ENCODE measurements at places on chromosomes 16 and 17. TPM values are rescaled to one million over a fixed set of nuclear protein-coding genes. Genes with fewer than 3 reads are reported as not detected.
A peak's percentile ranks its signal among the peaks of the same experiment; 100 is the strongest.

GRCh38 chr16:78444-79150, 572 bp downstream of the MPG start:
- H3K27me3 ChIP-seq, result no peaks in the 10 kb centered on the region
- H3K4me3 ChIP-seq, result peak overlapping the region; percentile 76
- H3K27ac ChIP-seq, result peak overlapping the region; percentile 66

- no peak overlapping the region for H3K4me3 ChIP-seq
- H3K36me3 ChIP-seq, result no peaks in the 10 kb centered on the region
- no peak overlapping the region for H3K27ac ChIP-seq
- H3K27me3 ChIP-seq, result peaks cover 10% of the 10 kb centered on the region
- DNase-seq, result no peak
Measured at GRCh38 chr17:39096508-39097149, 54.8 kb downstream of the PLXDC1 start.

The ASGR2 gene
- not detected for polyA plus RNA-seq

GRCh38 chr16:11501632-11502031, 85.1 kb downstream of the LITAF start:
- no peaks in the 10 kb centered on the region for H3K36me3 ChIP-seq
- DNase-seq, result no peak
- no peak overlapping the region for H3K4me3 ChIP-seq
- peaks cover 4% of the 10 kb centered on the region for H3K27me3 ChIP-seq
- H3K27ac ChIP-seq, result no peak overlapping the region

The KRTAP2-3 gene
- polyA plus RNA-seq, result 21.3 TPM

The KDM8 gene
- polyA plus RNA-seq, result 1.5 TPM

DNA sequence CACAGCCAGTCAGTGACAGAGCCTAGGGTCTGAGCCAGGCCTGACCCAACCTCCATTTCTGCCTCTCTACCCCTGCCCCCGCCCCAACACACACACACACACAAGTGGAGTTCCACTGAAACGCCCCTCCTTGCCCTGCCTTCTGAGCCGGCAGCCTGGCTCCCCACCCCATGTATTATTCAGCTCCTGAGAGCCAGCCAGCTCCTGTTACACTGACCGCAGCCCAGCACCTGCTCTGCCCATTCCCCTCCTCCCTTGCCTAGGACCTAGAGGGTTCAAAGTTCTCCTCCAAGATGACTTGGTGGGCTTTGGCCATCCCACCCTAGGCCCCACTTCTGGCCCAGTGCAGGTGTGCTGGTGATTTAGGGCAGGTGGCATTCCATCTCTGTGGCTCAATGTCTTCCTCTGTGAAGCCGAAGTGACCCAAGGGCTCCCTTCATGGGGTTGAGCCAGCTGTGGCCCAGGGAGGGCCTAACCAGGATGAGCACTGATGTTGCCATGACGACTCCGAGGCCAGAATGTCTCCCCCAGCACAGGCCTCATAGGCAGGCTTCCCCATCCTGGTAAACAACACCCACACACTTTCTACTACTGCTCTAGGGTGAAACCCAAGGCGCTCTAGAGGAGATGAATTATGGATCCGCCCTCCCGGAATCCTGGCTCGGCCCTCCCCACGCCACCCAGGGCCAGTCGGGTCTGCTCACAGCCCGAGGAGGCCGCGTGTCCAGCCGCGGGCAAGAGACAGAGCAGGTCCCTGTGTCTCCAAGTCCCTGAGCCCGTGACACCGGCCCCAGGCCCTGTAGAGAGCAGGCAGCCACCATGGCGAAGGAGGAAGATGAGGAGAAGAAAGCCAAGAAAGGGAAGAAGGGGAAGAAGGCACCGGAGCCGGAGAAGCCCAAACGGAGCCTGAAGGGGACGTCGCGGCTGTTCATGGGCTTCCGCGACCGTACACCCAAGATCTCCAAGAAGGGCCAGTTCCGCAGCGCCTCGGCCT, 9.7 kb downstream of the MYO15A start:
- no peak overlapping the region for H3K27ac ChIP-seq
- no peaks in the 10 kb centered on the region for H3K27me3 ChIP-seq
- H3K4me3 ChIP-seq, result no peak overlapping the region
- no peaks in the 10 kb centered on the region for H3K36me3 ChIP-seq
- no peak for DNase-seq

The KRTAP2-1 gene
- not detected for polyA plus RNA-seq

The FOXO3B gene
- 4.1 TPM for polyA plus RNA-seq

DNA sequence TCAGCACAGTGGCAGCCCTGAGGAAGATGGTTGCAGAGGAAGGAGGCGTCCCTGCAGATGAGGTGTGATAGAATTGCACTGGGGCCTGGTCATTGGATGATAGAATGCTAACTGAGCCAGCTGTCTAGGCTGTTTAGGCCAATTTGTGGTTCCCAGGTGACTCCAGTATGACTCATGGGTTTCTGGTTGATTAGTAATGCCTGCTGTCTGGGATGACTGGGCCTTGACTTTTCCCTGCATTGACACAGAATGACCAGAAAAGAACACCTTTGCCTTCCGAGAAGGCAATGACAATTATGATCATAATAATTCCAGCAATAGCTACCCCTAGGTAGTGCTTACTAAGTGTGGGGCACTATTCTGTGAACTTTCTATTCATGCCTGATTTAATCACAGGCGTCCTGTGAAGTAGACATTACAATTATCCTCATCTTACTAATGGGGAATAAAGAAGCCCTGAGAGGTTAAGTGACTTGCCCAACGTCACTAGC, 31.5 kb downstream of the USP43 start:
- peaks cover 18% of the 10 kb centered on the region for H3K4me1 ChIP-seq
- peak overlapping the region; percentile 49 for H3K4me3 ChIP-seq
- H3K27ac ChIP-seq, result peak overlapping the region; percentile 93
- H3K36me3 ChIP-seq, result peaks cover 7% of the 10 kb centered on the region
- peak; percentile 87 for DNase-seq

The NEUROD2 gene
- not detected for polyA plus RNA-seq

- peaks cover 25% of the 10 kb centered on the region for H3K4me1 ChIP-seq
- DNase-seq, result no peak
- H3K27me3 ChIP-seq, result no peaks in the 10 kb centered on the region
- peak overlapping the region; percentile 11 for H3K27ac ChIP-seq
- H3K4me3 ChIP-seq, result no peak overlapping the region
- H3K36me3 ChIP-seq, result no peaks in the 10 kb centered on the region
Measured at GRCh38 chr17:41377546-41377945, 4.6 kb downstream of the KRT34 start.

DNA sequence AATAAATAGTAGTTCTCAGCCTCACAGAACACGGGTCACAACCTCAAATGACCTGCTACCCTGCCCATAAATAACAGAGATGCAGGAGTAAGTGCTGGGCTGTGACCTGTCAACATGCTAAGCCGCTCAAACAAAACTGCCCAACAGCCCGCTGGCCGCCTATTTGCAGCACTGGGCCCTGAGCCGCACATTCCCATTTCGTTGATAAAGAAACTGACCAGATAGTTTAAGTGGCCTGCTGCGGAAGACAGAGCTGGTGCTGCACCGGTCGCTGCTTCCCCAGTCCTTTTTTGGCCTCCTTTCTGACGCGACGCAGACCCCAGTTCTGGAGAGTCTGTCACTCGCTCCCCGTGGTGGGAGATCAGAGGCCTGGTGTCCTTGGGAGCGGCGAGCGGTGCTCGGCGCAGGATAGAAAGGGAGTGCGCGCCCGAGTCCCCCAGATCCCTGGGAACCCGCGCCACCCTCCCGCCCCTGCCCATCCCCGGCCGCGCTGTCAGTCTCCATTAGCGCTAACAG, 349 bp upstream of the SLC6A2 start:
- no peaks in the 10 kb centered on the region for H3K36me3 ChIP-seq
- peaks cover 11% of the 10 kb centered on the region for H3K4me1 ChIP-seq
- H3K4me3 ChIP-seq, result peak overlapping the region; percentile 45

DNA sequence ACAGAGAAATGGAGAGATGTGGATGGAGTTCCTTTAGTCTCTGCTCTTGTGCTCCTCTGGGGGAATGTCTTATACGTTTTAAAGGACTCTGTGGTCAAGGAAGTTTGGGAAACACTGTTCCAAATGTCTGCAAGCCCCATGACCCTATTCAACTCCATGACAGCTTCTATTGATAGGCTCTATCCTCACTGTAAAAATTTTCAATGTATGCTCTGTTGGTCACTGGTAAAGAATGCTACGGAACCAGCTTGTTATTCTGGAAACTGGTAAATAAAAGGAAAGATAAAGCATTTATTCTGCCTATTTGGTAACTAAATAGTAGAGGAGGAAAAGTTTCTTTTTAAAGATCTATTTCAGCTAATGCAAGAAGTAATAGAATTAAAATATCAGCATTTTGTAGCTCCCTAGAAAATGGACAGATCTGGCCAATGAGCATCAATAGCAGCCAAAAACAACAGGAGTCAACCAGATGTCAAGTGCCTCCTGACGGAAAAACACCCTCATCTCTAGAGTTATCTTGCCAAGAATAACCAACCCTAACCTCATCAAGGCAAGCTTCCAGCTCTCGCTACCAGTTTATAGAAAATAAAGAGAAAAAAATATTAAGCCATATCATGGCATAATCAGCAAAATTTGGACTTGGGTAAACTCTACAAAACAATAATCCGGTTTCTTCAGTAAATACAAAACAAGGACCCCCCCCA, 16.1 kb downstream of the GDE1 start:
- no peak overlapping the region for H3K27ac ChIP-seq
- no peaks in the 10 kb centered on the region for H3K4me1 ChIP-seq
- no peak for DNase-seq
- no peaks in the 10 kb centered on the region for H3K27me3 ChIP-seq
- H3K36me3 ChIP-seq, result peaks cover 17% of the 10 kb centered on the region
- H3K4me3 ChIP-seq, result no peak overlapping the region

GRCh38 chr17:65154770-65155589, 17.8 kb downstream of the RGS9 start:
- peaks cover 1% of the 10 kb centered on the region for H3K27me3 ChIP-seq
- H3K36me3 ChIP-seq, result no peaks in the 10 kb centered on the region
- no peaks in the 10 kb centered on the region for H3K4me1 ChIP-seq
- DNase-seq, result peak; percentile 5
- no peak overlapping the region for H3K27ac ChIP-seq
- H3K4me3 ChIP-seq, result no peak overlapping the region

GRCh38 chr16:57815987-57816745, 13.9 kb upstream of the KIFC3 start:
- no peaks in the 10 kb centered on the region for H3K36me3 ChIP-seq
- H3K27ac ChIP-seq, result peak overlapping the region; percentile 61
- no peak overlapping the region for H3K4me3 ChIP-seq
- peaks cover 40% of the 10 kb centered on the region for H3K4me1 ChIP-seq
- peak; percentile 75 for DNase-seq
- no peaks in the 10 kb centered on the region for H3K27me3 ChIP-seq

The TMEM231 gene
- polyA plus RNA-seq, result 11.7 TPM

The KCNG4 gene
- not detected for polyA plus RNA-seq

- H3K4me1 ChIP-seq, result no peaks in the 10 kb centered on the region
- no peak overlapping the region for H3K4me3 ChIP-seq
- H3K36me3 ChIP-seq, result peaks cover 10% of the 10 kb centered on the region
- H3K27ac ChIP-seq, result no peak overlapping the region
Measured at GRCh38 chr16:68563631-68564381, 24.7 kb downstream of the ZFP90 start.

GRCh38 chr17:72296456-72296855, 175.6 kb downstream of the SOX9 start:
- no peak for DNase-seq
- peaks cover 23% of the 10 kb centered on the region for H3K4me1 ChIP-seq
- no peak overlapping the region for H3K27ac ChIP-seq
- H3K27me3 ChIP-seq, result peaks cover 20% of the 10 kb centered on the region

The GGT6 gene
- 0.93 TPM for polyA plus RNA-seq

The CDH1 gene
- polyA plus RNA-seq, result 378 TPM

The HCRT gene
- not detected for polyA plus RNA-seq

The KRT23 gene
- 8.2 TPM for polyA plus RNA-seq

GRCh38 chr17:48469227-48469626, 39.2 kb upstream of the SKAP1 start:
- no peaks in the 10 kb centered on the region for H3K27me3 ChIP-seq
- no peaks in the 10 kb centered on the region for H3K36me3 ChIP-seq
- H3K4me1 ChIP-seq, result peaks cover 17% of the 10 kb centered on the region

- DNase-seq, result no peak
- no peak overlapping the region for H3K27ac ChIP-seq
- no peak overlapping the region for H3K4me3 ChIP-seq
Measured at GRCh38 chr17:75749545-75750389, 15.2 kb downstream of the GALK1 start.

DNA sequence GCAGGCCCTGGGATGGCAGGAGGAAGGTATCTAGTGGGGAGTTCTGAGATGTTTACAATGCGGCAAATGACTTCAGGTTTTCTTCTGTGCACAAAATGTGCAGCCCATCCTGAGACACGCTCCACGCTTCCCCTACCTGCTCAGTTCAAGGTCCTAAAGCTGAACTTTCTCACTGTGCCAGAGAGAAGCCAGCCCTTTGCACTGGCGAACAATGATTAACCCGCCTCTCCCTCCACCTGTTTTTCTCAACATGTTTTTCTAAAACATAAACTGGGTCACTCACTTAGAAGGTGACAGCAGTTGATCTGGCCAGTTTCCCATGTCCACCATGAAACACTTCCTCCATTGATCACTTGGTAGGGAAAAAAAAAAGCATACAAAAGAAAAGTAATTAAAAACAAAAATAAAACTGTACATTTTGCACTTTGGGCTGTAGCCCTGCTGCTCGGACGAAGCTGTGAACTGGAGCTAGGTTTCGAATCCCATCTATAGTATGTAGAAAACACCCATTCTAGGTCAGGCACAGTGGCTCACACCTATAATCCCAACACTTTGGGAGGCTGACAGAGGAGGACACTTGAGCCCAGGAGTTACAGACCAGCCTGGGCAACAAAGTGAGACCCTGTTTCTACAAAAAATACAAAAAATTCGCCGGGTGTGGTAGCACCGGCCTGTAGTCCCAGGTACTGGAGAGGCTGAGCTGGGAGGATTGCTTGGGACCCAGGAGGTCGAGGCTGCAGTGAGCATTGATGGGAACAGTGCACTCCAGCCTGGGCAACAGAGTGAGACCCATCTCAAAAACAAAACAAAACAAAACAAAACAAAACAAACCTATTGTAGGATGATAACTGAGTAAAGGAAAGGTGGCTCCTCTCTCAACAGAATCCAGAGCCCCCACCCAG, 6.1 kb upstream of the G6PC1 start:
- no peaks in the 10 kb centered on the region for H3K27me3 ChIP-seq
- H3K4me3 ChIP-seq, result peak overlapping the region; percentile 8
- H3K36me3 ChIP-seq, result no peaks in the 10 kb centered on the region
- H3K27ac ChIP-seq, result no peak overlapping the region
- DNase-seq, result no peak

GRCh38 chr17:66087073-66087472, 104.9 kb downstream of the CEP112 start:
- H3K27me3 ChIP-seq, result no peaks in the 10 kb centered on the region
- no peak overlapping the region for H3K27ac ChIP-seq
- no peak overlapping the region for H3K4me3 ChIP-seq
- no peak for DNase-seq
- H3K4me1 ChIP-seq, result no peaks in the 10 kb centered on the region

All from keratinocyte (primary cell).